ENCODE measurements at places on chromosomes 4 and X. TPM values are rescaled to one million over a fixed set of nuclear protein-coding genes. Genes with fewer than 3 reads are reported as not detected.

Gene VCX3B
- total RNA-seq = not detected

DNA sequence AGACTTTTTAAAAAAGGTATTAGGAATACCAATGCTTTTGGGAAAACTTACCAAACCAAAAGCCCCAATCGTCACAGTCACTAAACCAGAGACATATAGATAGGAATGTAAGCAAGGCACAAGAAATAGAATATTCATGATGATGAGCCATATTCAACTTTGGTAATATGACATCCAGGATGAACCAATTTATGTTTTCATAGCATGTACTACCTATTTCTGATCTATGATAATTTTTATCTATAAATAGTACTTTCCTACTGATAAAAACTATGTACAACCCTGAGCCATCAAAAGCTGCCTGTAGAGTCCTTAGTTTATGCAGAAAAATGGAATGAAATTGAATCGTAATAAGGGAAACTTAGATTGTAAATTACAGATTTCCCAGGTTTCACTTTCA, 18.9 kb downstream of the CAMK2D start:
- DNase-seq = no peak

GRCh38 chr4:53267026-53267425, 98.8 kb downstream of the SCFD2 start:
- DNase-seq = no peak

DNA sequence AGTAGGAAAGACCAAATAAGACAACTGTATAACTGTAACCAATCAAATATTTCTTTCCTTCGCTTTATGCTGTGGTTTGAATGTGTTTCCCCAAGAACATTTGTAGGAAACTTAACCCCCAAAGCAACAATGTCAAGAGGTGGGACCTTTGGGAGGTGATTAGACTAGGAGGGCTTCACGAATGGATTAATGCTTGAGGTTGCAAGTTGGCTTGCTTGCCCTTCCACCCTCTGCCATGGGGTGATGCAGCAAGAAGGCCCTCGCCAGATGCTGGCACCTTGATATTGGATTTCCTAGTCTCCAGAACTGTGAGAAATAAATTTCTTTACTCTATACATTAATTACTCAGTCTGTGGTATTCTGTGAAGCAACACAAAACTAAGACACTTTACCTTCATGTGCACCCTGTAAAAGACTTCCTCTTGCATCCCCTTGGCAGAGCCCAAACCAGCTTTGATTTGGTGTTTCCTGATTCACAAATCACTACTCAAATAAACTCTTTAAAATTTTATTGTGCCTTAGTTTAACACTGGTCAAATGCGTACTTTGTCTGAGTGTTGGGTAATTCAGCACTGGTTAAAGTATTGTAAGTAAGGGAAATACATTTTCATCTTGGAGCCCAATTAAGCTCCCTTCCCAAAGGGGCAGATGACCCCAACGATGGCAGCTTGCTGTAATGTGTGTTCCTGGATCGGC, 59.9 kb downstream of the COQ2 start:
- no peak for DNase-seq

DNA sequence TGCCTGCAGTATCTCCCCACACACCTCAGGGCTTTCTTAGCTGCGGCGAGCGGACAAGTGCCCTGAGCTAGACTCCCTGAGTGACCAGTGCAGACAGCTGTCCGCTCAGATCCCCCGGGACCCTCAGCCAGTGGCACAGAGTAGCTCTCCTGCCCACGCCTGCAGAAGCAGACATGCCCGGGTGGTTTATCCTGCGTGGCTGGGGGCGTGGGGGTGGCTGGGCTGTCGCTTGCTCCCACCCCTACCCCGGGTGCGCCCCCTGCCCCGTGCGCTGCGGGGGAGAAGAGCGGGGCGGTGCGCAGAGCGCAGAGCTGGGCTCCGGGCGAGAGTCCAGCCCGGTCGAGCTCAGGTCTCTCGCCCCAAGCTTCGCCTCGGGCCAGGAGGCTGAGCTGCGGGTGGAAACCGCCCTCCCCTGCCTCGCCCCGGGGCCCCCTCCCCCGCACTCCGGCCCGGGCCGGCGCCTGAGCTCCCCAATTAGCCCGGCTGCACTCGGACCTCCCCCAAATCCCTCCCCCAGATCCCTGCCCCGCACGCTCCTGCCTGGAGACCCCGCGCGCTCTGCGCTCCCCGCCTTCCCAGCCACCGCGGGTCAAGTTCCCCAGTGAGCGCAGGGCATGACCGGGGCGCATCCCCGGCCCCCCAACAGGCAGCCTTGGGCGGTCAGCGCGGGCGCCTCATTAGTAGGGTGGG, 11.7 kb upstream of the SHOX start:
- no peak for DNase-seq

DNA sequence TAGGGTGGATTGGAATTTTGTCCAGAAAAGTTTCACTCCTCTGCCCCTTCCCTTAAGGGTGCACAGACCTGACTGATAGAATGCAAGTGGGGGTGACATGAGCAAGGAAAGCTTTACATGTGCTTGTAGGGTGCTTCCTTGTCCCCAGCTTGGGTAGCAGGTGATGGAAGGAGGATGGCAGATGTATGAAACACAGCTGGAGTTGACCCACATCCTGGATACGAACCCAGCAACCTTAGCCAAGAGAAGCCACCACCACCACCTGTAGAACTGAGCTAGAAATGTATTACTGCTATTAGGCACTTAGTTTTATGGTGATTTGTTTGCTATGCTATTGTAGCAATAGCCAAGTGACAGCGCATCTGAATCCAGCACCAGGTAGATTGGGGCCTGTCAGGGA, 227.4 kb downstream of the HS3ST1 start:
- DNase-seq = no peak

Gene CYLC1
- not detected for total RNA-seq

DNA sequence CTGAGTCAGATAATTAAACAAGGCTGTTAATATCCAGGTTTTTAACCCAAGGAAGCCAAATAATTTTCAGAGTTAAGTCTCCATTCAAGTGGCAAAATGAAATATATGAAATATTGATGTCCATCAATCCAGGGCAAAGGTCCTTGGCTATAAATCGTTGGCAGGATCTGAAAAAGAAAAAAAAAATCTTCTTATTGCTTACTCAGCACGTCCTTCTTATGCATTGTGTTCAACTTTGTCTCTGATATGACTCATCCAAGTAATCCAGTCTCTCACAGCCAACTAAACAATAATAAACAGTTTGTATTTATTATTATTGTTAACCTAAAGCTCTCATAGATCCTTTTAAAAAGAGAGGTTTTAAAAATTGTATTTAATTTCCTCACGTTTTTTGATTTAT, 851.2 kb downstream of the ADGRL3 start:
- DNase-seq = no peak

Gene STARD8
- total RNA-seq = 2.0 TPM

GRCh38 chrX:154729439-154729838, 21.4 kb downstream of the GAB3 start:
- DNase-seq = no peak

DNA sequence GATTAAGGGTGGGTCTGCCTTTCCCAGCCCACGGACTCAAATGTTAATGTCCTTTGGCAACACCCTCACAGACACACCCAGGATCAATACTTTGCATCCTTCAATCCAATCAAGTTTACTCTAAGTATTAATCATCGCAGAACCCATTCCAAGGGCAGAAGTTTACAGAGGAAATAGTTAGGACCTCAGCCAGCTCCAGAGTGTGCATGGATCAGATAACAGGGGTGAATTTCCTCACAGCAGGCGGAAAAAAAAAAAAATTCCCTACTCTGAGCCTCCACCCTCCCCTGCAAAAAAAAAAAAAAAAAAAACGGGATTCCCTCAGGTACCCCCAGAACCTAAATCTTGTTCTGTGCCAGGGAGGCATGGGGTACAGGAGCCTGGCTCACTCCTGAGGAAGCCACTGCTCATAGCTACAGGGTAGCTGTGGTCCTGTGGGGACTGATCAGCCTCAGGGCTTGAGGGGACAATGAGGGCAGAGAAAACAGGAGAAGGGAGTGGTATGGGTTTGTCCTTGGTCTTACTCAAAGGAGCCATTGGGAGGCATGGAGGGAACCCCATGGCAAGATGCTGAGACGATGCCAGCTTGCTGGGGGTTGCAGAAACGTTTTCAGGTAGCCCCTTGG, 113.0 kb downstream of the DHRSX start:
- DNase-seq = no peak

Gene SPANXN4
- not detected for total RNA-seq

DNA sequence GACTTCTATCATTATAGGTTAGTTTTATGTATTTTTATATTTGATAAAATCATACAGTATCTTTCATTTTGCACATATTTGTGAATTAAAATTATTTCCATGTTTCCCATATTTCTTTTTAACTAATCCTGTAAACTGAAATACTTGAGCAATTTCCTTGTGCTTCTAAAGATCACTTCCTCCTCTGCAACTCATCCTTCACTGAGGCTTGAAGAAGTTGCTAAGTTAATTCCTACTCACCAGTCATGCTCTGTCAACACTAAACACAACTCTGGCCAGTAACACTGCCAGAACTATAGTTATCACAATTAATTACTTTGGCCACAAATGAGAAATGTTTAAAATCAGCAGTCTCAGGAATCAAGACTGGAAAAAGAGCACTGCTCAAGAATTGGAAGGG, 6.7 kb downstream of the SPATA4 start:
- no peak for DNase-seq

Gene PHEX
- total RNA-seq = not detected

- DNase-seq = no peak
Measured at GRCh38 chr4:3074846-3075651, 568 bp downstream of the HTT start.

GRCh38 chrX:12440246-12440645, 302.0 kb downstream of the FRMPD4 start:
- DNase-seq = no peak

Gene PHOX2B
- not detected for total RNA-seq

- no peak for DNase-seq
Measured at GRCh38 chr4:113899271-113900070, 80.0 kb downstream of the ARSJ start.

- no peak for DNase-seq
Measured at GRCh38 chr4:124953061-124953460, 240.5 kb upstream of the ANKRD50 start.

Gene TRAM1L1
- total RNA-seq = 2.0 TPM

DNA sequence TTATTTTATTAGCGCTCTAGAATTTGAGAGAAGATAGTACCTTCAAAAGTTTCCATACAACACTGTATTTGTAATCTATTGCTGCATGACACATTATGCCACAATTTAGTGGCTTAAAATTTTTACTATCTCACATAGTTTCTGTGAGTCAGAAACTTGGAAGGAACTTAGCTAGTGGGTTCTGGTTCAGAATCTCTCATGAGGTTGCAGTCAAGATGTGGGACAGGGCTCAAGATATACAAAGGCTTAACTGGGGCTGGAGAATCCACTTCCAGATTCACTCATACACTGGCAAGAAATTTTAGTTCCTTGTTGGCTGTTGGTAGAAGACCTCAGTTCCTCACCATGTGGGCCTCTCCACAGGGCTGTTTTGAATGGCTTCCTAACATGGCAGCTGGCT, 11.5 kb upstream of the C4orf54 start:
- DNase-seq = no peak

DNA sequence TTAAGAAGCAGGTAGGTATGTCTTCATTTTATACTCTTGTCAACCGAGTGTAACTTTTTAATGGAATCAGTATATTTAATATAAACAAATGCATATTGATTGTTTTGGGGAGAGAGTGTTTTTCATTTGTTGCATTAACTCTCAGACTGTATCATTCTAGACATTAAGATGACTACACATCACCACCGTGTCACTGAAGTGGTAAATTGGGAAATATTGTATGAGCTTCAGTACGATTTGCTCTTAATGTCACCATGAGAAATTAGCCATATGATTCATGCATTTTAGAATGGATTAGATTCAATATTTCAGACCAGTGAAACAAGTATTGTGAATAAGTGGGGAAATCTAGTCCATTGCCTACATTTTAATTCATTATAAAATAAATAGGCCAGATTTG, 9.7 kb upstream of the MFAP3L start:
- no peak for DNase-seq

Gene PLP2
- 181 TPM for total RNA-seq

- DNase-seq = no peak
Measured at GRCh38 chr4:128249787-128250668, 37.6 kb downstream of the PGRMC2 start.

DNA sequence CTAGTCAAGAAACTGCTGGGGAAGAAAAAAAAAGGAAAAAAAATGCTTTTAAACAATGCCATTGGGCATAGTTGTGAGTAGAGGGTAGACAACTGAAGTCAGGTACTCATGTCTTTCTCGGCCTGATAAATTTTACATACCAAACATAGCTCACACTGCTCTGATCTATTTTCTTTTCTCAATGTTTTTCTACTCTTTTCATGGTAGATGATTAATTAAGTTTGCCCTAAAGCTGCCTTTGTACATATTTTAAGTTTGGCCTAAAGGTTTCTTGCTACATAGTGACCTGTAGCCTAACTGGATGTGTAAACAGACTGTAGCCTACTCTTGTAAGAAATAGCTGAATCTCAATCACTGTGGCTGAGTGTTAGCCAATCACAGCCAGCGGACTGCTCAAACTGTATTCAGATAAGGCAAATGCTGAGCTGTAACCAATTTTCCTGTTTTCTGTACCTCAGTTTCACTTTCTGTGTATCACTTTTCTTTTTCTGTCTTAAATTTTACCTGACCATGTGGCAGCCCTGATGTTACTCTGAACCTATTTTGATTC, 121.0 kb downstream of the PCDH10 start:
- no peak for DNase-seq

Gene MCTS1
- 20.5 TPM for total RNA-seq

Gene DMRTC1
- not detected for total RNA-seq

Gene CDS1
- total RNA-seq = 21.6 TPM

GRCh38 chr4:2592572-2592971, 56.1 kb downstream of the FAM193A start:
- no peak for DNase-seq

- DNase-seq = no peak
Measured at GRCh38 chr4:26028133-26028792, 114.2 kb downstream of the SMIM20 start.

- DNase-seq = no peak
Measured at GRCh38 chr4:30402276-30402675, 317.9 kb upstream of the PCDH7 start.

DNA sequence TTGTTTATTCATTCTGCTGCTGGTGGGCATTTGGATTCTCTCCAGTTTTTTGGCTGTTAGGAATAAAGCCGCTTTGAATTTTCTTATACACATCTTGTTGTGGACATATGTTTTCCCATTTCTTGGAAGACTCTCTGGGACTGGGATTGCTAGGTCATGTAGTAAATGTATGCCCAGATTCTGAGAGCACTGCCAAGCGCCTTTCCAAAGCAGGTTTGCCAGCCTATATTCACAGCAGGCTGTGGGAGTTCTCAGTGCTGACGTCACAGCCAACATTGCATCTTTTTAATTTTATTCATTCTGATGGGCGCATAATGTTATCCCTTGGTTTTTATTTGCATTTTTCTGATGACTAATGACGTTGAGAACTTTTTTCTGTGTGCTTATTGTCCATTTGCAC, 24.1 kb downstream of the TMEM271 start:
- DNase-seq = no peak

Gene RNF150
- 3.4 TPM for total RNA-seq

DNA sequence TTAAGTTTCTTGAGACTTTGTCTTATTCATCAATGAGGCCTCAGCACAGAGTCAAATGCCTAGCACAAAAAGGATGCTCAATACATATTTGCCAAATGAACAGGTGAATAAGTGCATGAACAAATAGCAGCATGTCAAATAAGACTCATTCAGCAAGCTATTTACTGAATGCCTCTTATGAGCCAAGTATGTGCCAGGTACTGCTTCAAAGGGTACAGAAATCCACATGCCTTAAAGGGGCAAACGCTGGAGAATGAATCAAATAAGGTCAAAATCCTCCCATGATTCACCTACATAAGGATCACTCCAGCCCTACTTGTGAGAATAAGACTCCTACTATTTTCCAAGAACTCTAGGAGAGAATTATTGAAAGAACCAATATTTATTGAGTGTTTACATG, 260.2 kb upstream of the CPEB2 start:
- no peak for DNase-seq

Measured in suprapubic skin (tissue), 4 donors.